GM04503 (cell line): ENCODE measurements at places on chromosomes 11 and 22.

DNA sequence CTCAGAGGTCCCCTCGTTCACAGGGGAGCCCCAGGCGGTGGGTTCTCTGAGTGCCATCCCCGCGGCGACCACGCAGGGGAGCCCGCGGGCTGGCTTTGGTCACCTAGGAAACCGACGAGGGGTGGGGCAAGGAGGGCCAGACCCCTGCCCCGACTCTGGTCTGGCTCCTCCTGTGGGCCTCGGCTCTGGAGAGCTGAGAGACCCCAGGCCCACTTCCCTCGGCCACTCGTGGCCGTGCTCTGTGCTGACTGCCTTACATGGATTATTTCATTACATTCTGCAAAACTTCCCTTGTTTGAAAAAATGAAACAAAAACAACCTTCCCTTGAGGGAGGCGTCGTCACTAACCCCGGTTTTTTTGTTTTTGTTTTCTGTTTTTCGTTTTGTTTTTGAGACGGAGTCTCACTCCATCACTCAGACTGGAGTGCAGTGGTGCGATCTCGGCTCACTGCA lies 15.1 kb upstream of the CYTH4 start:
- DNase-seq = no peak

DNA sequence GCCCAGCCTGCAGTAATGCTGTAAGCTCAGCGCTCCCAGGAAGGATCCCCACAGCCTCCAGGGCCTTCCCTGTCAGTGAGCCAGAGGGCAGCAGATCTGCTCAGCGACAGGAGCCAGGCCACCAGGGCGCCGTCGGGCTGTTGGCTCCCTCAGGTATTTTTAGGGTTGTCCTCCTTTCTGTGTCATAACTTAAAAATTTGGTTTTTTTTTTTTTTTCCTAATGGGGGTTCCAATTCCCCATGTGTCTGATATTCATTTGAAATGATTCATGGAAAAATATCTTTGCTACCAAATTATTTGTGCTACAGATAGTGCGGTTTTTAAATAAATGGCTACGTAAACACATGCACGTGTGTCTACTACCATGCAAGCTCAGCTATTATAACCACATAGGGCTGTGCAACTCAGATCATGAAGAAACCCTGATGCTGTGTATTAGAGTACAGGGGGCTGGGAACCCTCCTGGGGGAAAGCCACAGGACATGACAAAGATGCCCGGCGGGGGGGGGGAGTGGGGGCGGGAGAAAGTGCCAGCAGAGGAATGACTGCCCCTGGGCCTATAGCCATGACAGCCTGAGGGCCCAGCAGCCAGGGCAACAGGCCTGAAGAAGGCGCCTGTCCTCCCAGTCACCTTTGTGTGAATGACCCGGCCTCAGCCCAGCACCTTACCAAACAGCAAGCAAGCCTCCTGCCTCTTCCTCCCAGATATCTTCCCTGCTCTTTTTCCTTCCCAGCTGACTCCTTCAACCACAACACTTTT lies 89.3 kb downstream of the NAT10 start:
- no peak for DNase-seq

GRCh38 chr22:40406063-40406890 lies 35.9 kb downstream of the SGSM3 start:
- DNase-seq = no peak

GRCh38 chr11:72111300-72112142 lies 974 bp downstream of the ANAPC15 start:
- DNase-seq = no peak

GRCh38 chr22:42056757-42057511 lies 13.7 kb downstream of the NAGA start:
- DNase-seq = no peak

- no peak for DNase-seq
Measured at GRCh38 chr11:30479899-30480298, 106.3 kb downstream of the MPPED2 start.

GRCh38 chr11:128889657-128890213 lies 1.4 kb upstream of the KCNJ5 start:
- DNase-seq = no peak

- DNase-seq = no peak
Measured at GRCh38 chr11:22711071-22711770, 44.8 kb downstream of the GAS2 start.

GRCh38 chr11:130890039-130890745 lies 26.1 kb downstream of the SNX19 start:
- no peak for DNase-seq

DNA sequence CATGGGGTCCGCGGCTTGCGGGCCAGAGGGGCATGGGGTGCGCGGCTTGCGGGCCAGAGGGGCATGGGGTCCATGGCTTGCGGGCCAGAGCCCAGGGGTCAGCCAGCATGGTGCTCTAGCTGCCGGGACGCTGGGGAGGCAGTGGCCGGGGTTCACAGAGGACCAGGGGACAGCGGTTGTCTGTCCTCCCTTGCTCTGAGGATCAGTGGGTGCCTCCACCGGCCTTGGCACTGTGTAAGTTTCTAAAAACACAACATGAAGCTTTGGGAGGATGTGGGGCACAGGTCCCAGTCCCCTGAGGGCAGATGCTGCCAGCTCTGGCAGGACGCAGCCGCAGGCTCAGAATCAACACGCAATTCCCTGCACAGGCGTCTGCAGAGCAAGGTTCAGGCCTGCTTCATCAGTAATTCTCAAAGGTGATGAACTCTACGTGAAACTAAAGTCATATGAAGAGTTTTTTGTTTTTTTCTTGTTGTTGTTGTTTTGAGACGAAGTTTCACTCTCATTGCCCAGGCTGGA lies 3.0 kb downstream of the MLC1 start:
- no peak for DNase-seq
